ENCODE measurements at places on chromosomes 5 and 9.

GRCh38 chr5:74631081-74631953 lies 9.2 kb downstream of the ENC1 start:
- DNase-seq = no peak

GRCh38 chr9:76425677-76426453 lies 31.6 kb upstream of the RFK start:
- DNase-seq = no peak

DNA sequence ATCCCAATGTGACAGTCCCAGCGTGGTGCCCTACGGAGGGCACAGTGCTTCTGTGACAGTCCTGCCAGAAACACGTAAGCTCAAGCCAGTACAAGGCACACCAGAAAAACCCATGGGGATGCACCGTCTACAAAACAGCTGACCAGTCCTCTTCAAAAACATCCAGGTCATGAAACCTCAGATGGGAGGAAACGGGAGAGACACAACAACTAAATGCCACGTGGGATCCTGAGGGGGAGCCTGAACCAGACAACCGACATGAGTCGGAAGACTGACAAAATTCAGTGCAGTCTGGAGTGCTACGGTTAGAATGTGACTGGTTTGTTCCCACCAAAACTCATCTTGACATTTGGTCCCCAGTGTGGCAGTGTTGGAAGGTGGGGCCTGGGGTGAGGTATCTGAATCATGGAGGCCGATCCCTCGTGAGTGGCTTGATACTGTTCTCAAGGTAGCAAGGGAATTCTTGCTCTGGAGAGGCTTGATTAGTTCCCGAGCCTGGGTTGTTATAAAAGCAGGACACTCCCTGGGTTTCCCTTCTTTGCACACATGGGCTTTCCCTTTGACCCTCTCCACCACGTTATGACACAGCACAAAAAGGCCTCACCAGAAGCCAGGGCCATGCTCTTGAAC lies 55.4 kb downstream of the ADAMTS2 start:
- no peak for DNase-seq

DNA sequence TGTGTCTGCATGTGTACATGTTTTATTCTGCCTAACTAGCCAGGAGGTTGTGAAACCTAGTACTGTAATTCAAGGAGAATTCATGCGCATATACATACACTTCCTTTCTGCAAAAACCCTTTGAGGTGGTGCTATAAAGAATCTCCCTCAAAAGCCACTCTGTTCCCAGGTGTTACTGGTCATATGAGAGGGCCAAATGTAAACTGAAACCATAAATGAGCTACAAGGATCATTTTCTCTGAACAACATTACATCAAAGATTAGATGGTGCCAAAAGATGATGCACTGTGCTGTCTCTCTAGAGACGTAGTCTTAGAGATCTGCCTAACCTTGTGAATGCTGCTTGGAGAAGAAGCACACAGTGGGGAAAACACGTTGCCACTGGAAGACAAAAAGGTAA lies 15.7 kb downstream of the NREP start:
- DNase-seq = no peak

- DNase-seq = no peak
Observed at GRCh38 chr5:113250341-113250953, 184.3 kb downstream of the TSSK1B start.

DNA sequence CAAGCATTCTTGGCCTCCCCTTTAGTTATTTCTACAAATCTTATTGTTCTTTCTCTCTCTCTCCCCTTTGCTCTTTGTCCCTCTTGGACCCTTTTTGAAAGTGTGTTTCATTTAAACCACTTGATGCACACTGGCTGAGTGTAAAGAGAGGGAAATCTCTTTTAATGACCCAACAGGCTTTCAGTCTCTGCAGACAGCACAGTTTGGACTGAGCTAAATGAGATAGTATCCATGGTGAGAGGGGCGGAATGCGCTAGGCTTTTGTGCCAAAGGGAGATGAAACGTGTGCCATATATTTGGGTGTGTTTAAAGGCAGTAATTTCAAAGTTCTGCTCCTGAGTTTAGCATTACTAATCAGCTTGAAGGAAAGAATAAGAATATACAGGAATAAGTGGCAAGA lies 184.9 kb downstream of the PCSK1 start:
- no peak for DNase-seq

DNA sequence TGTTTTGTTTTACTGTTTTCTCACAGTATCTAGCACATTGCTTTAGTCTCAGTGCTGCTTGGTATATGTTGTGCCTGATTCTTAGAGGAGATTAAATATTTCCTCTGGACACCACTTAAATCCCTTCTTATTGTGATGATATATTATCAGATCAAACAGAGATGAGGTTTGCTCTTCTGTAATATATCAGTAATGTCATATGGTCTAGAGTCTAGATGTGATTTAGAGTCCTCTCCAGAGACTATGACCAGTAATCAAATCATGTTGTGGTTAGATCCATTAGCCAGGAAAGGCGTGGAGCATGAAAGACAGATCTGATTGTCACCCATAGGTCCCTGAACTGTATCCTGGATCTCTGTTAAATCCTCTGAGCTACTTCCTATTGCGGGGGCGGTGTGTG lies 24.4 kb downstream of the CAMK4 start:
- no peak for DNase-seq

DNA sequence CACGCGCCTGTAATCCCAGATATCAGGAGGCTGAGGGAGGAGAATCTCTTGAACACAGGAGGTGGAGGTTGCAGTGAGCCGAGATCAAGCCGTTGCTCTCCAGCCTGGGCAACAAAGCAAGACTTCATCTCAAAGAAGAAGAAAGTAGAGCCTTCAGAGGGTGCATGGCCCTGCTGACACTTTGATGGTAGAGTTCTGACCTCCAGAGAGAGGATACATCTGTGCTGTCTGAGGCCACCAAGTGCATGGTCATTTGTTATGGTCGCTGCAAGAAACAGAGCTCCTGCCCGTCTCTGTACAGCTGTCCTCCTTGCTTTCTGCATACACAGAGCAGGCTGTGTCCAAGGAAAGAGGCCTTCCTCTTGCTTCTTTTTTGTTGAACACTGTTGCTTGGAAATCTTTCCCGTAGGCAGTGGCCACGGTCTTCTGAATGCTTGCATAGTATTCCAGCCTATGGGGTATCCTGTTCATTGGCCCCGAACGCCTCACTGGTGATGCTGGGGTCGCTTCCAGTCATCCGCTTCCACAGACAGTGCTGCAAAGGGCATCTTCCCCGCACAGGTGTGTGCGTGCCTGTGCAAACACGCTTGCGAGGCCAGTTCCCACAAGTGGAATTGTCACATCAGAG lies 36.8 kb upstream of the UNC5A start:
- DNase-seq = no peak

DNA sequence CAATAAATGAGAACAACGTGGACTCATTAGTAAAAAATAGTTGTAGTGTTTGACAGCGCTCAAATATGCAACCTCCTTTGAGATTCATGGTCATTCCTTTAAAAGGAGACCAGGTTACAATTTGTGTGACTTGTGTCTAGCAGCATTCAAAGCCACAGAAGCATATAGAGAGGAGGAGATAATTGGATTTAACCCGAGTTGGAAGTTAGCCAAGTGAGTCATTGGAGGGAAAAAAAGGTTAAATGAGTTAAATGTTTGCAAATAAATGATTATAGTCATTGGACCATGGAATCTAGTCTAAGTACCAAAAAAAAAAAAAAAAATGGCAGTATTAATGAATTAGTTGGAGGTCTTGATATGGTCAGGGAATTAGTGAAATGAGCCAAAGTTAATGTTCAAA lies 90.9 kb downstream of the ITGA1 start:
- no peak for DNase-seq

- DNase-seq = no peak
Observed at GRCh38 chr5:144028058-144028457, 142.4 kb downstream of the YIPF5 start.

GRCh38 chr5:170747851-170748250 lies 35.7 kb upstream of the GABRP start:
- DNase-seq = no peak

DNA sequence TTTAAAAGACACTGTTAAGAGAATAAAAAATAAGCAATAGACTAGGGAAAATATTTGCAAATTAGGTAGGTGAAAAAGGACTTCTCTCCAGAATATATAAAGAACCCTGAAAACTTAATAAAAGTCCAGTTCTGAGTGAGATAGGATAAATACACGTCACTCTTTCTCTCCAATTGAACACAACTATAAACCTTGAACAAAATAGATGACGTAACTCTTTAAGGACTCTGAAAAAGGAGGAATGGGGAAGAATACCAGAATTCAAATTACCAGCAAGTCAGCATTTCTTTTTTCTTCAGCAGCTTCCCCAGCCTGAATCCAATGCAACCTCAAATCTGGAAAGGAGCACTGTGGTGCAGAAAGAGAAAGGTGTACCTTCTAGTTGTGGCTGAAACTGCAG lies 6.8 kb upstream of the WDR41 start:
- no peak for DNase-seq

DNA sequence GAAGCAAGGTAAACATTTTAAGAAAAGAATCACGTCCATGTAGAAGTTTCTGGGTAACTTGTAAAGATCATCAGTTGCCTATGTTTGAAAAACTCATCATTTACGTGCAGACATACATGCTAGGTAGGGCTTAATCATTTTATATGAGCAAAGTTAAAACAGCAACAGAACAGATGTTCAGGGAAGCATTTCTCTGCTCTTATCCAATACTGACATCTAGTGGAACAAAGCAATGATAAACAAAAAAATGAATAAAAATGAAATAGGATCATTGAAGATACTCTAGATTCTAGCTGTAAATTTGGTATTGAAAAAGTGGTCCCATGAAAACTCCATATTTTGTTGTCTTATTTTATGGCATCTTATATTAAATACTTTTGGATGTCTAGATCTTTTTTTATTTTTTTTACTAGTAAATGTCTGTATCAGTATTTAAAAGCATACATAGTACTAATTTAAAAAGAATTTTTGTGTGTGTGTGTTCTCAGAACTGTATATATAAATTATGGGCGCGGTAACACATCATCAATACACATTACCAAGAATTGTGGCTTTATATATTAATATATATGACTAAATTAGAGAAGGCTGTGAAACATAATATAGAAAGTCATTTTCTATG lies 1050.2 kb downstream of the CDH12 start:
- DNase-seq = no peak

GRCh38 chr9:4984171-4984620 lies 876 bp upstream of the JAK2 start:
- DNase-seq = no peak

GRCh38 chr5:171397190-171397589 lies 9.5 kb downstream of the NPM1 start:
- DNase-seq = no peak

GRCh38 chr5:75006865-75007822 lies 45.2 kb downstream of the GCNT4 start:
- DNase-seq = no peak

Data from effector CD4-positive, alpha-beta T cell (primary cell).